Stimulated activated CD8-positive, alpha-beta memory T cell treated with anti-CD3 and anti-CD28 coated beads, Interleukin-7, amount 100 ng/mL, for 24 hours (primary cell): ENCODE measurements at places on chromosomes 6 and 20.

DNA sequence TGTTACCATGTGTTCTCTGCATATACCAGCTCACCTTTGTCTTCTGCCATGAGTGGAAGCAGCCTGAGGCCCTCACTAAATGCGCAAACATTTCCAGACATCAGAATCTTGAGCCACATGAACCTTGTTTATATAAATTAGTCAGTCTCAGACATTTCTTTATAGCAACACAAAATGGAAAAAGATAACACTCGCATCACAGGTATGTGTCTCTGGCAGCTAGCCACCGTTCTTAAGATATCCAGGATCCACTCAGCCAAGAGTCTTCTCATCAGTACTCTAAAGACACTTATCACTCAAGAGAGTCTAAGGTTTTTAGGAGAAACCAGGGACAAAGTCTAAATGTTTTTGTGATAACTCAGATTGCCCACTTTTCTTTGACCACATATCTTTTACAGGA lies 43.1 kb upstream of the HLA-A start:
- no peak for DNase-seq

- DNase-seq, result no peak
Observed at GRCh38 chr6:170046791-170047626, 243.9 kb downstream of the DLL1 start.

GRCh38 chr6:1215023-1215422 lies 96.9 kb upstream of the FOXQ1 start:
- DNase-seq, result no peak

GRCh38 chr6:118252474-118252873 lies 295.6 kb upstream of the PLN start:
- no peak for DNase-seq

DNA sequence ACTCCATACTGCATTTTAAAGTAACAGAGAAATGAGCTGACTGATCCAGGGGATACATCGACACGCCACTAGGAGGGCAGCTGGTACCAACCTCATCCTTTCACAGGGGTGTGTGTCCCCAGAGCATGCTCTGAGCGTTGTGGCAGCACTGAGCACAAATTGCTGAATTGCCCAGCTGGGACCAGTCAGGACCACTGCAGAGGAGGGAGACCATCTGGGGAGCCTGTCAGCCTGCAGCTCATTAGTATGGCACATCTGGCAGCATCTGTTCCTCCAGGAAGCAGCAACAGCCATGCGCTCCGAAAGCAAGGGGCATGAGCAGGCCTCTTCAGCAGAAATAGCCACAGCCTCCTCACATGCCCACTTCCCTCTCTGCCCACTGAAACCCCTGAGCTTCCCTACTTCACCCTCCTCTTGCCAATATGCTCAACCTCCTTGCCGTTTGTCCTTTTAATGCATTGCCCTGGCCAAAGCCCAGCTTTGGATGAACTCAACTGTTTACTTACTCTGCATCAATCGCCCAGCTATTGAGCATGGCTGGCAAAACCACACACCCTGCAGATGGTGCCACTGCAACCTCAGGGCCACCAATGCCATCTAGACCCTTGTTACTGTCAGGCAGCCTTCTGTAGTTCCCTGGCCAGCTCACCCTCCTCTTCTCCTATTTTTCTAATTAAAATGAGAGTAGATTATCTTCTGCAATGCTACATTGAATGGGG lies 77.6 kb upstream of the NEDD9 start:
- no peak for DNase-seq

DNA sequence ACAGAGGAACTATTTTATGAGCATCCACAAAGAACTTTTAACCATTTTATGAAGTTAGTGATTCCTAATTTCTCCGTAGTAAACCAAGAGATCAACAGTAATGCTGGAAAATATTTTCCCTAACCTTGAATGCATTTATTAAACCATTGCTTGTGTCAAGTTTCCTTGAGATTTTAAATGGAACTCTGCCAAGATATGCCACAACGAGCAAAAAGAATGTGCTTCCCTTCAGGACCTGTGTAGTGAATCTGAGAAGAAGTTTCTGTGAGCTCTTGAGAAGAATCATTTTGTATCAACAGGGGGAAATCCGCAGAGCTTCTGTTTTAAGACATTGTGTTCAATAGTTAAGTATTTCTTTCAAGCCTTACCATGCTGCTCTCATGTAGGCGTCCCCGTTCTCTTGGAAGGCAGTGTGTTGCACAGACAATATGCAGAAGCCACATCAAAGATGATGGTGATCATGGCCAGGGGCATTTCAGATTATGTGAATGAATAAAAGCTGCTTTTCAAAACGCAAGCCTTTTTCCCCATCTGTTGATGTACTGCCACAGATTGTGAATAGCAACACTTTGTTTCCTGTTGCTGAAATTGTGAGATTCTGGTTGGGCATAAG lies 439.8 kb downstream of the BMP2 start:
- DNase-seq, result no peak

DNA sequence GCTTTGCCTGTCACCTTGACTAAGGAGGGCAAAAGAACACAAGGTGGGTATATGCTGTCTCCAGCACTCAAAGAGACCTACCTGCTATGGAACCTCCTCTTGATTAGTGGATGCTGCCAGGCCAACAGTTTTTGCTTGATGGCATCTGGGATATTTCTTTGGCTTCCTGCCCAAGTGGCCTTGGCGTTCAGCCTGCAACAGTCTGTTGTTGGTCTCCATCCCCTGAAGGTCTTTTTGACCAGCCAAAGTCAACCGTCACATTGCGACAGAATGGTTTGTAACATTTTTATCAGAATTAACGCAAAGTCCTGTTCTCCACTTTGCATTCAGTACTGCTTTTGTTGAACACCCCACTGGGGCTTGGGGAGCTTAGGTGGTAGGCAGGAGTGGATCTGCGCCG lies 37.1 kb downstream of the SERPINB1 start:
- no peak for DNase-seq

DNA sequence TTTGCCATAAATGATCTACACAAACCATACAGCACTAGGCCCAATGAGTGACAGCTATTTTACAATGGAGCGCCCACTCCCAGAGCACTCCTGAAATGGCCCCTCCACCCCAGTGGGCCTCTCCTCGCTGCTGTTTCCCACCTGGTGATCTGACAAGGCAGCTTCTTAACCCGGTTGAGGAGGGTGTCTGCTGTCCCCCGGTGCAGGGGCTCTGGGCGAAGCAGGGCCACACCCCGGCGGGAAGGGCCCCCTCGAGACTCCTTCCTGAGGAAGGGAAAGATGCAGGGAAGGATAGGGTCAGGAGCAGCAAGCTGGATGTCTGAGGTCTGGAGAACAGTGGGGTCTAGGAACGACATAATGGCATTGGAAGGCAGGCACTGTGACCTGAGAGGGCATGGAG lies 10.2 kb downstream of the ABHD16A start:
- DNase-seq, result no peak

GRCh38 chr20:46400253-46400652 lies 6.2 kb downstream of the ELMO2 start:
- no peak for DNase-seq

DNA sequence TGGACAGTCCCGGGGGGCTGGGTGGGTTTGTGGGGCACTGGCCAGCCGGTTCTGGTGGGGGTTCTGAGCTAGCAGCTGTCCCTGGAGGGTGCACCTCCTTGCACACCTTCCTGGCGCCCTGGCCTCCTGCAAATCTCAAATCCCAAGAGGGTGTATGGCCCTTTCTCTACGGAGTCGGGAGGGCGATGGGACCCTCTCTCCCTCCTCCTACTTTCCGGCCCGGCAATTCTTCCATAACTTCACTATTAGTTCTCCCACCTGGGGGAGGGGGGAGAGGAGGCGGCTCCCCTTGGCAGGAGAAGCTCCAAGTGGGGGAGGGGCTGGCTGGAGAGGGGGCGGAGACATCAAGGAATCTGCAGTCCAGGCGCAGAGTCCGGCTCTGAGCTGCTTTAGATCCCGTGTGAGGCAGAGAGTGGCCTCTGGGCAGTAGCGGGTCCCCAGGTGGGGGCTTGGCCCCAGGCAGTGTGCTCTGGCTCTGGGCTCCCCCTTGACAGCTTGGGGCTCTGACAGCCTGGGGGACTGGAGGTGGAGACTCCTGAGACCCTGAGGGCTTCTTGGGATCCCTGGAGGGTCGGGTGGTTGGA lies 1.4 kb upstream of the LAMA5 start:
- DNase-seq, result no peak

DNA sequence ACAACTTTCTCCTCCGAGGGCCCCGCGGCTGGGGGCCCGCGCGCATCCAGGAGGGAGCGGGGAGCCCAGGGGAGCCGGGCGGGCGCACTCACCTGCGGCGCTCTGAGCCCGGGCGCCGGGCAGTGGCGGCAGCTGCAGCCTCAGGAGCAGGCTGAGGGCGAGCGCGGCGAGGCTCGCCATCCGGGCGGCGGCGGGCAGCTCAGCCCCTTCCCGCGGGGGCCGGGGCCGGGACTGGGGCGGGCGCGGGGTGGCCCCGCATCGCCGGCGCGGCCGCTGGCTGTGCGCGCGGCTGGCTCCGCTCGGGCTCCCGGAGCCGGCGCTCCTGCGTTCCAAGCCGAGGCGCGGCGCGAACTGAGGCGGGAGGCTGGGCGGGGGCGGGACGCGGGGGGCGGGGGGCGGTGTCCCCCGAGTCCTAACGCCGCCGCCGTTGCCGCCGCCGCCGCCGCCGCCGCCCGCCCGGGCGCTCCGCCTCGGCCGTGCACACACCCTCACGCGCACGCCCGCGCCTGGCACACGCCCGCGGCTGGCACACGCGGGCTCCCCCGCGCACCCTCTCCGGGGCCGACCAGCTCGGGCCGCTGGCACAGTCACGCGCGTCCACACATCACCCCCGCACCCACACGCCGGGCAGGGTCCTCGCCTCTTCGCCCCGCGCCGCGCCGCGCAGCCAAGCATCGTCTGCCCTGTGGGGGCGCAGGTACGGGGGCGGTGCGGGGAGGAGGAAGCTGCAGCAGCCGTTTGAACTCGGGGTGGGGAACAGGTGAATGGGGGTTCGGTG lies at the start of gene PTPRT:
Gene PTPRT (minus strand): TSS at position 353 of the 778 bp plus-strand sequence. CDS start 173 bp downstream, at position 180.
- no peak for DNase-seq
